ENCODE measurements at places on chromosomes 2 and 18.

DNA sequence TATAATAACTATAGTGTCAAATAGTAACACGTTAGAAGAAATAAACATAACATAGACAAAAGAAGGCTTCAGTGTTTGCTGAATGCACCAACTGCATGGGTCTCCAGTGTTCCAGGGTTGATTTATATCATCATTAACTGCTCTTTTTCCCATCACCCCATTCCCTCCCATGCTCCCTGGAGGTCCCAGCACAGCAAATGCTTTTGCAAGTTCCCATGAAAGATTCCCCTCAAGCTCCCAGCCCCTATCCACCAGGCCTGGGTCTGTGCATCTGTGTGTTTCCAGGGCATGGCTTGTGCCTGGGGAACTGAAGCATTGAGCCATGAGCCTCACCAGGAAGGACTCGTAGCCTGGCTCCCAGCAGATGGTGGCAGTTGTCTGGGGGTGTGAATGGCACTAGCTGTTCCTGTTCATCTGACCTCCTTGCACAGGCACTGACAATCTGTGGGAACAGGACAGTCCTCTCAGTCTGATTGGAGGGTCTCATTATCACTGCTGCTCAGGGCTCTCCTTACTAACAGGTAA, 164.6 kb upstream of the RMP24 start:
- DNase-seq = no peak

- no peak for DNase-seq
These were observed 62.3 kb upstream of the ACYP2 start for GRCh38 chr2:54052825-54053718.

DNA sequence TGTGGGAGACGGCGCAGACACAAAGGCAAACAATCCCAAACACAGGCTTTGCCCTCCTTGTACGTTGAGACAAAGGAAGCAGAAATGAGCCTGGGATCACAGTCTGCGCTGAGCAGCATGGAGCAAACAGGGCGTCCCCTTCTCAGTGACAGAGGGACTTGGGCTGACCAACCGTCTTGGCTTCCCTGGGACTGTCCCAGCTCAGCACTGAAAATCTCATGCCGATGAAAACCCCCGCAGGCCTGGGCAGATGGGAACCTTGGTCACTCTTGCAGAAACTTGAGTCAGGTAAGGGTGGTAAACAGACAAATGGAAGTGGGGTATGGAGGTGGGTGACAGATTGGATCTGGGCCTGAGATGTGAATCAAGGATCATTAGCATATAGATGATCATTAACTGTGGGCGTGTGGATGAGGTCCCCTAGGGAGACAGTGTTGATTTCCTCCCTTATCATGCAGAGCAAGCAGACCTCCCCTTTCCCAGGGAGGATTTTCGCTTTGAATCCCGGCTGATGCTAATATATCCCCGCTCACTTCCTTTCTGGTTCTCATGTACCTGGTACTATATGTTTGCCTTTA, 19.1 kb upstream of the SH3BP4 start:
- no peak for DNase-seq

GRCh38 chr2:175187378-175187777, 5.9 kb upstream of the ATP5MC3 start:
- DNase-seq = no peak

DNA sequence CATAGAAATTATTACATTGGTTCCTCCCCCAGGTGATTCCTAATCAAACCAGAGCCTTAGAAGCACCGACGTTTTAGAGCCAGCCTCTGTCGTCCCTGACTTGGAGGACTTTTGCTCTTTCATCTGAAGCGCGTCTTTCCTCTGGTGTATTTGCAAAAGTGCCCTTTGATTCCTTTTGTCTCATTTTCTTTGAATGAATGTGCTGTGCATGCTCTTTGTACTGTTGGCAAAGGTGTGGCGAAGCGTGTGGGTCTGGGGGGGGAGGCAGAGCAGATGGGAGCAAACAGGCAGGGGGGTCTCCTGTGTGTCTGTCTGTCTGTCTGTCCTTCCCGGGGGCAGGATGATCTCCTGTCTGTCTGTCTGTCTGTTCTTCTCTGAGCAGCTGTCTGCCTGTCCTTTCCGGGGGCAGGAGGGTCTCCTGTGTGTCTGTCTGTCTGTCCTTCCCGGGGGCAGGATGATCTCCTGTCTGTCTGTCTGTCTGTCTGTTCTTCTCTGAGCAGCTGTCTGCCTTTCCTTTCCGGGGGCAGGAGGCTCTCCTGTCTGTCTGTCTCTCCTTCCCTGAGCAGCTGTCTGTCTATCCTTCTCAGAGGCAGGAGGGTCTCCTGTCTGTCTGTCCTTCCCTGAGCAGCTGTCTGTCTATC, 205.5 kb upstream of the MYT1L start:
- no peak for DNase-seq

- no peak for DNase-seq
These were observed 408.9 kb downstream of the LRATD1 start for GRCh38 chr2:15041429-15041837.

DNA sequence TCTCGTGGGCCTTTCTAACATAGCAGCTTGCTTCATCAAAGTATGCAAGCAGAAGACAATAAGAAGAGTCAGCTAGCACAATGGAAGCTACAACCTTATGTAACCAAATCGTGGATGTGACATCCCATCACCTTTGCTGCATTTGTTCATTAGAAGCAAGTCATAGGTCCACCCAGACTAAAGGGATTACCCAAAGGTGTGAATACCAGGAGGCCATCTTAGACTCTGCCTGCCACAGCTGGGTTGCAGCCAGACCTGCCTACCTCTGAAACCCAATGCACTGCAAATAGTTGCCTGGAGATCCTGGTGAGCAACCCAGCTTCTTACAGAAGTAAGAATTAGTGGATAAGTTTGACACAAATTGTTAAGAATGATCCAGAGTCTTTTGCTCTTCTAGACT, 10.6 kb downstream of the SLC1A4 start:
- DNase-seq = no peak

DNA sequence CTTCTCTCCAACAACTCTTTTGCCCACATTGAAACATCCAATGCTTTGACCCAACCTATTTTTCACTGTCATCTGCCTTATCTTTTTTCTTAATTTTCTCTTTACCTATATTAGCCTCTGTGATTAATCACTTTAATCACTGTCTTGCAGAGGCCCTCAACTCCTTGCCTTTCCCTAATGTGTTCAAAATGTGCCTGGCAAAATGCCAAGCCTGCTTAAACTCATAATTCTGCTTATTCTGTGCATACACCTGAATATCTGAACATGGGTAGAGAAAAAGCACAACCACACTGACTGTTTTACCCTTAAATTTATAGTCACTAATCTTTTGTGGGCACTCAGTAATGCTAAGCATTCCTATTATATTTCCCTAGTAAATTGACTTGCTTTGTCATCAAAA, 63.0 kb upstream of the GALNT13 start:
- no peak for DNase-seq

DNA sequence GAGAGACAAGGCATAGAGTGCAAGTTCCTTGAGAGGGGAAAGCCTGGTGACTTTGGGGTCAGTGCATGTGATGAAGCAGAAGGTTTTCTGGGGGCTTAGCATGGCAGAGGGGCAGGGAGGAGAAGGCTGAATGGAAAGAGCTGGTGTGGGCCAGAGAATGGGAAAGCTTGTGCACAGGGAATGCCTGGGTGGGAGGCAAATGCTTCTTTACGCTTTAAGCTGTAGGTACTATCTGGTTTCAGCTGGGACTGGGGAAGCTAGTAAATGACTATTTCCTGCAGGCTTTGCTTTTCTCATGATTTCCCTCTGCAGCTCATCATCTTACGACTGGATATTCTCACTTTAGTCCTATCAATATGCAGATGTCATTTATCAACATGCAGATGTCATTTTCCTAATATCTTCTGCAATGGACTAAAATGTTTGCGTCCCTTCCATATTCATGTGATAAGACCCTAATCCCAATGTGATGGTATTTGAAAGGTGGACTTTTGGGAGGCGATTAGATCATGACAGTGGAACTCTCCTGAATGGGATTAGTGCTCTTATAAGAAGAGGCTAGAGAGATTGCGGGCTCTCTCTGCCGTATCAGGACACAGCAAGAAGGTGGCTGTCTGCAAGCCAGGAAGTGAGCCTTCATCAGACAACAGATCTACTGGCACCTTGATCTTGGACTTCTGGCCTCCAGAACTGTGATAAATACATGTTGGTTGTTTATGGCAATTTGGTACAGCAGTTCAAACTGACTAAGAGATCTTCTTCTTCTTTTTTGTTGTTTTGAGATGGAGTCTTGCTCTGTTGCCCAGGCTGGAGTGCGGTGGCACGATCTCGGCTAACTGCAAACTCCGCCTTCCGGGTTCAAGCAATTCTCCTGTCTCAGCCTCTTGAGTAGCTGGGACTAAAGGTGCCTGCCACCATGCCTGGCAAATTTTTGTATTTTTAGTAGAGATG, 50.1 kb downstream of the MYCN start:
- no peak for DNase-seq

- no peak for DNase-seq
These were observed 35.7 kb downstream of the ACVR1C start for GRCh38 chr2:157592948-157593347.

- no peak for DNase-seq
These were observed 143.7 kb upstream of the CTNNA2 start for GRCh38 chr2:79369127-79369526.

DNA sequence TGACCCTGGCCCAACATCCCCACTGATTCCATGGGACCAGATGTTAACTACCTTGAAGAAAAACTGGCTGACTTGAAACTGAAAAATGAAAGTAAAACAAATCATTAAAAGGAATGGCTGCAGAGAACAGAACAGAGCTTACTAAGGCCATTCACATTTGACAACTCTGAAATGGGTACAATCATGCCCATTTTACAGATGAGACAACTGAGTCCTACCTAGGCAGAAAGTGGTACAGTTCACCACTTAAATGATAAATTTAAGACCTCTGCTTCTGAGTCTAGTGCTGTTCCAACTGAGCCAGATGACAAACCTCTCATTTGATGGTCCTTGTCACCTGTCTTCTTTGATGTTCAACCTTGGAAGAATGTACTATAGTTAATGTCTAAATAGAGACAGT, 65.8 kb downstream of the THNSL2 start:
- no peak for DNase-seq

DNA sequence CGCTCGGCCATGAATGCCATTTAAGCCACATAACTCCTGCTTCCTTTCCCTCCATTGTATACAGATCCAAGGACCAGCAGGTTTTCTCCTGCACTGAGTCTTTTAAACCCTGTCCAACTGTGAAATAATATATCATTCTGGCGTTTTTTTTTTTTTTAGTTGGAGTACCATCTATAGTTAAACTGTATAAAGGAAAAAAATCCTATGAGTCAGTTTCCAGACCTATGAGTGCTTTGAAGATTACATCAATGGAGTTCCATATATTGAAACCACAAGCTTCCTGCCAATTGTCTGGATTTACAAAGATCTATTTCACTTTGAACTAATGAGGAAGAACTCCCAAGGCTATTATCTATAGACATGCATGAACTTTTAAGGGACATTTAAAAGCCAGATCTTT, 2.4 kb upstream of the MALT1 start:
- no peak for DNase-seq

DNA sequence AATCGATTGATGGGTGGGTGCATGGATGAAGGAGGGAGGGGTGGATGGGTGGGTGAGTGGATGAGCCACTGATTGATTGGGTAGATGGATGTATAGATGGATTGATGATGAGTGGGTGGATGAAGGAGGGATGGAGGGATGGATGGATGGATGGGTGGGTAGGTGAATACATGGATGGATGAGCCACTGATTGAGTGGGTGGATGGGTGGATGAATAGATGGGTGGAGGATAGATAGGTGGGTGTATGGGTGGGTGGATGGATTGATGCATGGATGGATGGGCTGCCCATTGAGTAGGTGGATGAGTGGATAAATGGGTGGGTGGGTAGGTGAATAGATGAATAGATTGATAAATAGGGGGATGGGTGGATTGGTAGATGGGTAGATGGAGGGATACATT, 30.9 kb downstream of the MLPH start:
- no peak for DNase-seq

DNA sequence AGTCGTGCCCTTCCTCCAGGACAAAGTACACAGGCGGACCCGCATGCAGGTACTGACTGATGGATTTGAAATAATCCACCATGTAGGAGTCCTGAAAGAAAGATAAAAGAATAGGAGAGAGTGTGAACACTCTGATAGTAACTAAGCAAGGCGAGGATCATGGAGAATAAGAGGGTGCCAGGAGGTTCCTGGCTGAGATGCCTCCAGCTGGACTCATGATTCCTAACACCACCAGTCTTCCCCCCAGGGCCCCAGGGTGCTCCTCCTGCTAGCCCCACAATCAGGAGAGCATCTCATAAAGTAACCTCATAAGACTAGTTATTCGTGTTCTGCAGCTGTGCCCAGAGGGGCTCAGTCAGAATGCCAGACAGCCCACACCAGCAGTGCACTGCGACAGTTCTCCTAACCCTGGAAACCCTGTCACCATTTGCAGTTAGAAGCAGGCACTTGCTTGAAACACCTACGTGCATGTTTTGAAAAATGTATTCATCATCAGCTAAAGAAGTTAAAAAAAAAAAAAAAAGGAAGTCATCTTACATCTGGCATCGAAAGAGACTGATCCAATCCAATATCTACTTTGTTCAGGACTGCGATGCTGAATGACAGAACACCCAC, 36.7 kb downstream of the RMC1 start:
- DNase-seq = no peak
